ENCODE measurements at places on chromosomes 3 and 15.

GRCh38 chr3:100002599-100003350 lies 111.5 kb downstream of the FILIP1L start:
- DNase-seq: no peak

- no peak for DNase-seq
Measured at GRCh38 chr3:187750006-187750512, 4.8 kb upstream of the BCL6 start.

GRCh38 chr15:37041042-37041441 lies 59.3 kb downstream of the MEIS2 start:
- no peak for DNase-seq

- no peak for DNase-seq
Measured at GRCh38 chr15:51672155-51672687, 9.1 kb upstream of the SCG3 start.

- DNase-seq: no peak
Measured at GRCh38 chr3:143851331-143852017, 3.2 kb upstream of the SLC9A9 start.

DNA sequence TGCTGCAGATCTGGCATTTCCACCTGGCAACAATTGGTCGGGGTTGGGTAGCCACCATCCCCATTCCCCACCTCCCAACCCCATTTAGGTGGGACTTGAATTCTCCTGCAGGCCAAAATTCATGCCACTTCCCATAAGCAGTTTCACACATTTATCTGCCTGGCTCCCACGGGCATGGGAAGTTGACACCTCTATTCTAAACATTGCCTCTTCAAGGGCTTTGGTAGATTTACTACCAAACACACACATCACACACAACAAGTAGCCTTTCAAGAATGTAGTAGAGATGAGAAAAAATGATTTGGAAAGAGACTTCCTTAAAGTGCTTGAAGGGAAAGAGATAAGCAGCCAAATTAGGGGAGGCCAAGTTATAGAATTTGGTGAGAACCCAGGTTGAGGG lies 30.9 kb downstream of the ZBTB38 start:
- DNase-seq: no peak

DNA sequence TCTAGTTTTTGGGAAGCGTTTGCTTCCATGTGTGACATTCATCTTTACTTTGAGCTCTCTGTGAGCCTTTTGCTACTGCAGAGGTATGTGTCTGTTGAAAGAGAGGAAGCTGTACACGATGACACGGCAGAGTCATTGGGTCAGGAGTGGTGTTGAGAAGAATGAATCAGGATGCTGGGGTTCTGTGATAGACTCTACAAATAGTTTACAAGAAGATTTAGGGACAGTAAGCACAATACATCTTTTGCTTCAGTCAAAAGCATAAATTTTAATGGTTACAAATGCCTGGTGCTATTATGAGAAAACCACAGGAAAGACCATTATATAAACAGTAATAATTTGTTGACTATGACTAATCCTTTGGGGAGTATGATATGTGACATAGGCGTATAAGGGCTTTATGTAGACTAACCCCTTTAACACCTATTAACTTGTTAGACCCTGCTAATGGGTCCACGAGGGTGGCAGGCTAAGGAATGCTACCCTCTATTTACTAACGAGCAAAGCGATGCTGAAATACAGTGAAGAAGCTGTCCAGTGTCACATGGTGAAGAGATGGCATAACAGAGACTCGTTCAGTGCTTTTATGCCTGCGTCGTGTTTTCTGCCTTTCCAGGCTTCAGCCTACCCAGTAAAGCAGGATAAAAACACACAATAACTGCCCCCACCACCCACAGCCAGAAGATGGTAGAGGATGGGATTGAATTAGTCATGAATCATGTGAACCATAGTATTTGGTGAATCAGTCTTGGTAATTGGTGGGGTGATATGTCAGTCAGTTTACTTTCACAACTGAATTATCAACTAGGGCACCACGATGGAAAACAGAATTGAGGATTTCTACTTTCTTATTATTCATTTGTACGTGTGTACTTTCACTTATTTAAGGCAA lies 118.8 kb downstream of the LPP start:
- DNase-seq: no peak

DNA sequence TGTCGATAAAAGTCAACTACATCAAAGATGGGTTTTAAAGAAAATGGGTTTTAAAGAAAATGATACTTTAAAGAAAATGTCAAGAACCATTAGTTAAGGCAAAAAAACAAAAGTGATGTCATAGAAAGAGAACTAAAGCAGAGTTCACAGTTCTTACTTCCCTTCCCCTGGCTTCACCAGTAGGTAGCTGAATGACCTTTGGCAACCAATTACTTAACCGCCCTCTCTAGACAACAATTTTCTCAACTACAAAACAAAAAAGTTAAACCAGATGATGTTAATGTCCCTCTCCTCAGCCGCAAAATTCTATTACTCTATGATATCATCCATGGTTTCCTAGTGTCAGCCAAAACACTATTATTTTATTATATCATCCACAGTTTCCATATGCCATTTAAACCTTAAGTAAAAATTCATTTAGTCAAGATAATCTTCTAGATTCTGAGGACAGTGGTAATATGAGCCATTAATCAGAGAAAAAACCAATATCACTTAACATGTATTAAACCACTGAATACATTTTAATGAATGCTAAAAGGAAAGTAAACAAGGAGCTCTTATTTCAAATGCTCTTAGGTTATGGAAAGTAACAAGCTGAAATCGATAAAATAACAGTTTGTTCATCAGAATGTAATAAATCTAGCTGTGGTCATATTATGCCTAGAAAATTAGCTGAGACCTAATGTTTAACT lies 13.1 kb downstream of the RYK start:
- no peak for DNase-seq

- DNase-seq: no peak
Measured at GRCh38 chr3:35968043-35968622, 328.8 kb downstream of the ARPP21 start.

GRCh38 chr3:177177749-177178221 lies 19.5 kb downstream of the TBL1XR1 start:
- no peak for DNase-seq

DNA sequence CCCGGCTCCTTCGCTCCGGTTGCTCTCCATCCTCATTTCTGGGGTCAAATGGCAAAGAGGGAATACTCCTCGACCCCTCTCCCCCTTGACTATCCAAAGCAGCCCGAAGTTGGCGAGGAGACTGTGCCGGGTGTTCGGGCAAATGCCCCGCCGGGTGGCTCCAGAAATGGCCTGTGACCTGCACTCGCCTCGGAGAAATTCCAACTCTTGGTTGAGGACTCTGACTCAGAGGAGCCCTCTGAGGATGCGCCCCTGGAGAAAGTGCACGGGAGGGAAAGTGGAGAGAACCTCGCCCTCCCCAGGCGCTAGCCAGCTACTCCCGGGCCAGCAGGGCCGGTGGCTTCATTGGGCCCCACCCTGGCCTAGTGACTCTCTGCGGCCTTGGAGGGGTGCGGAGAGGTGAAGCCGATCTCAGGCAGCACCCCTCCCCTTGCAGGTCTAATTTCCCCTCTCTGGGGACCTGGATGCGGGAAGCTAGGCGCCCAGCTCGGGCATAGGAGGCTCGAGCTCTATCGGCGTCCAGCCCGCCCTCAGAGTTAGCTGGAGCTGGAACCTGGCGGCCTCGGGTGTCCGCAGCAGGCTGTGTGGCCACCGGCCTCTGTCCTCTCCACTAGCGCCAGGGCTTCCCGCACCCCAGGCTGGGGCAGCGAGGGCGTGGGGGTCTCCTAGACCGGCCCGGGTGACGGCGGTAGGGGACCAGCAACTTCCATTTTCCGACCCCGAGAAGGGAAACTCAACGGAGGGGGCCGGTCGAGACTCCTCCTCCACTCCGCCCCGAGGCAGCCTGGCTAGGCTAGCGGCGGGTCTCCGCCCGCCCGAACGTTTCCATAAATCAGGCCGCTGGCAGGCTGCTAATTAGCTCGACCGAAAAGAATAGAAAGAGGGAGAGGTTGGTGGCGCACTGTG lies 29.4 kb downstream of the NR2F2 start:
- no peak for DNase-seq

- DNase-seq: no peak
Measured at GRCh38 chr3:94115482-94115881, 52.6 kb downstream of the NSUN3 start.

- no peak for DNase-seq
Measured at GRCh38 chr15:94398001-94398400, 166.6 kb downstream of the MCTP2 start.

Measured in D721Med (cell line).